Neural progenitor cell (in vitro differentiated cells): ENCODE measurements at places on chromosomes 1 and 21.

GRCh38 chr1:180572760-180573159 lies 14.0 kb downstream of the OVAAL start:
- H3K27ac ChIP-seq = no peak overlapping the region
- peaks cover 17% of the 10 kb centered on the region for H3K4me1 ChIP-seq
- H3K27me3 ChIP-seq = no peaks in the 10 kb centered on the region
- DNase-seq = no peak

GRCh38 chr1:64527165-64527564 lies 57.2 kb downstream of the CACHD1 start:
- no peak overlapping the region for H3K4me3 ChIP-seq
- DNase-seq = no peak
- peaks cover 46% of the 10 kb centered on the region for H3K4me1 ChIP-seq
- no peaks in the 10 kb centered on the region for H3K27me3 ChIP-seq
- no peaks in the 10 kb centered on the region for H3K36me3 ChIP-seq
- no peak overlapping the region for H3K27ac ChIP-seq

DNA sequence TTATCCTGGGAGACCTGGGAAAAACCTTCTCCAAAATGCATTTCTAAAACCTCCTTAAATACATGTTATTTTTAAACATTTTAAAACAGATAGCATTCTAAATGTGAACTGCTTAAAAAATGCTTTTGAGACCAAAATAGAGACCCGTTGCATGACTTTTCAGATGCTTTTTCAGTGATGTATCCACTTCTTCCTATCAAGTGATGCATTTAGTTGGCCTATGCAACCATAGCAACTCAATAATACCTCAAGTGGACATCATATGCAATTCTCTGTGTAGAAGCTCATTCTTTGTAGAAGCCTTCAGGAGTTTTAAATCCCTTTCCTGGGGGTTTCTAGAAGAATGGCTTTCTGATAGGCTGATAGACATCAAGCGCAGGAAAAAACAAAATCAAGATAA lies 94.5 kb upstream of the RAVER2 start:
- no peaks in the 10 kb centered on the region for H3K27me3 ChIP-seq
- DNase-seq = no peak
- H3K36me3 ChIP-seq = peaks cover 3% of the 10 kb centered on the region
- no peaks in the 10 kb centered on the region for H3K4me1 ChIP-seq

- no peaks in the 10 kb centered on the region for H3K36me3 ChIP-seq
- no peak overlapping the region for H3K27ac ChIP-seq
- no peak overlapping the region for H3K4me3 ChIP-seq
- no peaks in the 10 kb centered on the region for H3K4me1 ChIP-seq
- DNase-seq = peak; percentile 79
- no peaks in the 10 kb centered on the region for H3K27me3 ChIP-seq
Observed at GRCh38 chr1:31977385-31978131, 36.1 kb upstream of the KHDRBS1 start.

GRCh38 chr1:19581381-19581780 lies 62.7 kb upstream of the NBL1 start:
- no peak overlapping the region for H3K4me3 ChIP-seq
- H3K4me1 ChIP-seq = no peaks in the 10 kb centered on the region
- H3K36me3 ChIP-seq = no peaks in the 10 kb centered on the region
- no peak for DNase-seq
- H3K27ac ChIP-seq = no peak overlapping the region
- no peaks in the 10 kb centered on the region for H3K27me3 ChIP-seq
